ENCODE measurements at places on chromosomes 11 and 22.

GRCh38 chr11:59857439-59858434 lies 8.6 kb downstream of the TCN1 start:
- no peak for DNase-seq

DNA sequence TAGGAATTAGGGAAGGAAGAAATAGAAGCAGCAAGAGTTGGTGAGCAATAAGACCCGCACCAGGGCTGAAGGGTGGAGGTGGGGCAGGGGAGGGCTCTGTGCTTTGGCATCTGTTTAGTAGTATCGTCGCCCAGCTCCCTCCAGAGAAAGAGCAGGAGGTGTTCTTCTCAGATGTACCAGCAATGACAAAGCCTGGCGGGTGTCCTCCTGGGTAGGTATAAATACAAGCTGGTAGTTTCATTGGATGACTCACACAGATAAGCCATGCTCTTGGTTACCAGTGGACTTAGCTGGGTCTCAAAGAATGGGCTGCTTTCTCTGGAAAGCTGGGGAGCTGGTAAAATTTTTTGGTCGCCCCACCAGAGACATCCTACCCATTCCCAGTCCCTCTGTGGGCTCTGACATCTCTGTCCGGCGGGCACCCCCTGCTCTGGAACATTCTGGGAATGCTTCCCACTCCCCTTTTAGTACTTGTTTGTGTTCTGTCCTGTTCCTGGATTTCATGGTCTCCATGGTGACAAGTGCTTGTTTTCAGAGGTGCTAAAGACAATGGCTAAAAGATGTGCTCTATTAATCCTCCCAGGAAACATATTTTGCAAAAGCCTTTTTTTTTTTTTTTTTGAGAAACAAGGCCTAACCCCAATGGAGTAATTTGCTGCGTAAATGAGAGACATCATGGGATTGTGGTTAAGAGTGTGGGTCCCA lies 15.4 kb upstream of the TUBA8 start:
- no peak for DNase-seq

- DNase-seq: no peak
Observed at GRCh38 chr22:33666961-33667619, 253.2 kb downstream of the LARGE1 start.

GRCh38 chr11:46353698-46354097 lies 6.4 kb downstream of the DGKZ start:
- no peak for DNase-seq

- DNase-seq: no peak
Observed at GRCh38 chr22:49366437-49366836, 461.2 kb downstream of the BRD1 start.

- DNase-seq: no peak
Observed at GRCh38 chr22:43333978-43334377, 9.2 kb downstream of the SCUBE1 start.

GRCh38 chr11:70540196-70540595 lies 141.9 kb downstream of the CTTN start:
- DNase-seq: no peak

DNA sequence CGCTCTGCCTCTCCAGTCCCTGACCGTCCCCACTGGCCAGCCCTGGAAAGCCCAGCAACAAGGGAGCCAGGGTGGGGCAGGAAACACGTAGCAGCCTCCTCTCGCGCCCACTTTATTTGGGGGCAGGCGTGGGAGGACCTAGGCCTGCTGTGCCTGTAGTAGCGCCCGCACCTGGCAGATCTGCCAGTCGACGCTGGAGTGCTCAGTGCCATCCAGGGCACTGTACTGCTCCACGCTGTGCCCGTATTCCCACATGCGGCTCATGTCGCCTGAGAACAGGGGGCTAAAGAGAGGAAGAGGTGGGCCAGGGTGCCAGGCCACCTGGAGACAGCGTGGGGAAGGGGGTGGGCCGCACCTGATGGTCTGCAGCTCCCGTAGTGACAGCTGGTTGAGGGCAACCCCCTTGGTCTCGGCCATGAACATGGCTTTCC lies 17.0 kb upstream of the DRICH1 start:
- no peak for DNase-seq

- DNase-seq: no peak
Observed at GRCh38 chr11:95266751-95267374, 35.9 kb upstream of the SESN3 start.

- DNase-seq: no peak
Observed at GRCh38 chr11:32905028-32905667, 12.5 kb downstream of the QSER1 start.

DNA sequence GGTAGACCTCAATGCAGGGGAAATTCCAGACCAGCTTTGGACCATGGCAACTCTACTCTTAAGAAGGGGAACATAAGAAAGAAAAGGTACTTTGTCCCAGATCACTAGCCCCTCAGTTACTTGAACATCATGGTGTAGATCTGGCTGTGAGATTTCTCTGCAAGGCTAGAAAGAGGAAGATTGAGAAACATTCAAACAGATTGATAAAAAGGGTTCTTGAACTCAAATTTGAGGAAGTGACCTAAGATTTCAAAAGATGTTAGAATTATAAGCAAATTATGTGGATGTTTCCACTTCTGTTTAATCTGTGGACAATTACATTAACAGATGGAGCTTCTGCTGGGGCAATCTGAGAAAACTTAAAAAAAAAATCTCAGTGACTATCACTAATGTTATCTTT lies 21.8 kb upstream of the UPB1 start:
- no peak for DNase-seq

DNA sequence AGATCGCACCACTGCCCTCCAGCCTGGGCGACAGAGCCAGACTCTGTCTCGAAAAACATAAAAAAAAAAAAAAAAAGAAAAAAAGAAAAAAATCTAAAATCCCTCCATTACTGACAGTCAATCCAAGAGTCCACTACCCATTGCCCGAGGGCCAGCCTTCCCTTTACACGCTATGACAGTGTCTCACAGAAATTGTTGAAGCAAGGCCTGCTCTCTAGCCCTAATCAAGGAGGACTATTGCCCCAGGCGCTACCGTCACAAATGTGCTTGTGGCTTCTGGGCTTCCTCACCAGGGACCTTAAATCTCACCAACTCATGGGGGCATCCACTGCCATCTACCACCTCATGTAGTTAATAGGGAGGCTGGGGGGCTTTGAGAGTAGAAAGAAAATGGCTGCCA lies 49.9 kb downstream of the UBASH3B start:
- no peak for DNase-seq

DNA sequence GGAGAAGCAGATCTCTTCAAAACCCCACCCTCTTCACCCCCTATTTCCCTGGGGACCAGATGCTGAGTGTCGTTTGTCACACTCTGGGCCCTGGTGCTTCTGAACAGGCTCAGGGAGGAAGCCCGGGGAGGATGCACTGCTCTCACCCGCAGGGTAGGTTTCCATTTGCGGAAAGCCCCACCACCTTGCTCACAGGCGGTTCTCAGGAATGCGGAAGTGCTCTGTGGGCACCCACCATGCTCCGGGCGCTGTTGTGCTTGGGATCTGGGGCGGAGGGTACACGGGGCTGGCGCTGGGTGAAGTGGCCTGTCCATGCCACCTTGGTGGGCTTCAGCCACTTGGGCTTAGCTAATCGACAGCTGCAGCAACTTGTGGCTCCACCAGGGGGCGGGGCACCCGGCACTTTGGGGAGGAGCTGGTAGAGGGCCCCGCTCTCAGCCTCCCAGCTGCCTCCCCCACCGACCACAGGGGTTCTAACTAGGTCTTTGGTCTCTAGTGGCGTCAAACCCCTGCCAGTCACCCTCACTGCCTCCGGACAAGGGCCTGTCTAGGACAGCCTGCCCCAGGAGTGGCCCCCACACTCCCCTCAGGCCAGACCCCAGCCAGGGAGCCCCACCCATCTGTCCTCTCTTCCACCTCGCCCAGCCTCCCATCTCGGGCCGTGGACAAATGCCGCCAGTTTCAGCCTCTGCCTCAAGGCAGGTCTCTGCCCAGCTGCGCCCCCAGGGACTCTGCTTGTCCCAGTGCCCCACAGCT lies 7.4 kb downstream of the NDUFV1 start:
- no peak for DNase-seq

DNA sequence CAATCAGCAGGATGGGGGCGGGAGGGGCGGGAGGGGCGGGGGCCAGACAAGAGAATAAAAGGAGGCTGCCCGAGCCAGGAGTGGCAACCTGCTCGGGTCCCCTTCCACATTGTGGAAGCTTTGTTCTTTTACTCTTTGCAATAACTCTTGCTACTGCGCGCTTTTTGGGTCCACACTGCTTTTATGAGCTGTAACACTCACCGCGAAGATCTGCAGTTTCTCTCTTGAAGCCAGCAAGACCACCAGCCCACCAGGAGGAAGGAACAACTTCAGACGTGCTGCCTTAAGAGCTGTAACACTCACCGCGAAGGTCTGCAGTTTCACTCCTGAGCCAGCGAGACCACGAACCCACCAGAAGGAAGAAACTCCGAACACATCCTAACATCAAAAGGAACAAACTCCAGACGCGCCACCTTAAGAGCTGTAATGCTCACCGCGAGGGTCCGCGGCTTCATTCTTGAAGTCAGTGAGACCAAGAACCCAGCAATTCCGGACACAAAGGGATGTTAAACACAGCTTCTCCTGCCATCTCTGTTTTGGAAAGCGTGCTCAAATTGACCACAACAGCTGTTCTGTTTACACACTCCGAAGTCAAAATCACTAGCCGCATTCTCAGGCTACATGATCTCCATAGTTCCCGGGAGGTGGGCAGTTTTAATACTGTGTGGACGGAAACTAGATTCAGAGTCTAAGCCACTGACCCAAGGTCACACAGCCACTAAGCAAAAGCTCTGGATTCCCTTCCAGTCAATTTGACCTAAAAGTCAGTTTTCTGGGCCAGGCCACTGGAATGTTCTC lies 11.9 kb downstream of the PLAAT2 start:
- DNase-seq: no peak

DNA sequence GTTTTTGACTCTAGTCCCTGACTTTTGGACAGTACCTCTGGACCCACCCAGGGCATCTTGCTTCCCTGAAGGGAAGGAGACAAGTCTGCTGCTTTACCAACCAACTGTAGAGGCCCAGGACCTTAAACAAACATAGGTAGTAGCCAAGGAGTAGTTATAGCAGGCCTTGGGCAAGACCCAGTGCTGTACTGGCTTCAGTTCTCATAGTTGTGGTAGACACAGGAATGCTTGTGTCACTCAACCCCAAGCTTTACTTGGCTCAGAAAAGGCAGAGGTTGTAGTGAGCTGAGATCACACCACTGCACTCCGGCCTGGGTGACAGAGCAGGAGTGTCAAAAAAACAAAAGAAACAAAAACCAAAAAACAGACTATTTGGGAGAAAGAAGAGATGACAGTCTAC lies 21.3 kb upstream of the OR52M1 start:
- DNase-seq: no peak

DNA sequence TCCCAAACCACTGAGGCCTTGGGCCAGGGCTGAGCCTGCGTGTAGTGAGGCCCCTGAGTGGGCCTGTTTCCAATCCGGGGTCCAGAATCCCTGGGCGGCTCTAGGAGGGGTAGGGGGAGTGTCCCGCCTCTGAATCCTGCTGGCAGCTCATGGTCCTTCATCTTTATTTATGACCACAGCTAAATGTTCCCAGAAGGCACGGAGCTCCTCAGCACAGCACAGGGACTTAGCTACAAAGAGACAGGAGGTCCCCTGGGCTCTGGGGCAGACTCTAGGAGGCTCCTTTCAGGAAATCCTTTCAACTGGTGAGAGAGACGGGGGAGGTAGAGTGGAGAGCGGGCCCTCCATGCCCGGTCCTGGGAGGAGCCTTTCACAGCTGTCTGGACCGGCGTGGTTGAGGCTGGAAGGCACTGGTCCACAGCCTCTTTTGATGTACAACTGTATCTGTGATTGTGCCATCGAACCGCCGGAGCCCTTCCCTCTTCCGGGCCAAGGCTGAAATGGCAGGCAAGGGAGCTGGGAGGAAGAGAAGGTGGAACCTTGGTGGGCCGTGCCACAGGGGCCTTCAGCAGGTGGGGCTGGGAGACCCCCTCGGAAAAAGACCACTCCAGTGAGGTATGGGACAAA lies 46.8 kb downstream of the SCUBE1 start:
- DNase-seq: no peak

- no peak for DNase-seq
Observed at GRCh38 chr11:75964071-75964470, 149.1 kb downstream of the UVRAG start.

DNA sequence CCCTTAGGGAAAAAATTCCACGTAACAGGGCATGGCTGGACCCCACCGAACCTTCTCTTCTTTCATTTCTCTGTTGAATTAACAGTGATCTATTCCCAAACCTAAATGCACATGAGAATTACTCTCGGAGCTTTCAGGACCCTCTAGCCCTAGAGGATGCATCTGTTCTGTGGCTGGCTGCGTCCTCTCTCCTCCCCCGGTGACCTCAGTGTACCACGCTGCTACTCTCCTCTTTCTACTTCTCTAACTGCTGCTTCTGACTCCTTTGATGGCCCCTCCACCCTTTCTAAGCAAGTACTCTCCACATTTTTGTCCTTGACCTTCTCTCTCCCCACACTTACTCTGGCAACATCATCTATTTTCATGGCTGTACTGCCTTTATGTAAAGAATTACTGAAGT lies 12.1 kb upstream of the APOA1 start:
- no peak for DNase-seq

GRCh38 chr11:36033082-36033751 lies 89.4 kb downstream of the LDLRAD3 start:
- DNase-seq: no peak

GRCh38 chr11:16925561-16926065 lies 88.6 kb downstream of the PLEKHA7 start:
- DNase-seq: no peak

DNA sequence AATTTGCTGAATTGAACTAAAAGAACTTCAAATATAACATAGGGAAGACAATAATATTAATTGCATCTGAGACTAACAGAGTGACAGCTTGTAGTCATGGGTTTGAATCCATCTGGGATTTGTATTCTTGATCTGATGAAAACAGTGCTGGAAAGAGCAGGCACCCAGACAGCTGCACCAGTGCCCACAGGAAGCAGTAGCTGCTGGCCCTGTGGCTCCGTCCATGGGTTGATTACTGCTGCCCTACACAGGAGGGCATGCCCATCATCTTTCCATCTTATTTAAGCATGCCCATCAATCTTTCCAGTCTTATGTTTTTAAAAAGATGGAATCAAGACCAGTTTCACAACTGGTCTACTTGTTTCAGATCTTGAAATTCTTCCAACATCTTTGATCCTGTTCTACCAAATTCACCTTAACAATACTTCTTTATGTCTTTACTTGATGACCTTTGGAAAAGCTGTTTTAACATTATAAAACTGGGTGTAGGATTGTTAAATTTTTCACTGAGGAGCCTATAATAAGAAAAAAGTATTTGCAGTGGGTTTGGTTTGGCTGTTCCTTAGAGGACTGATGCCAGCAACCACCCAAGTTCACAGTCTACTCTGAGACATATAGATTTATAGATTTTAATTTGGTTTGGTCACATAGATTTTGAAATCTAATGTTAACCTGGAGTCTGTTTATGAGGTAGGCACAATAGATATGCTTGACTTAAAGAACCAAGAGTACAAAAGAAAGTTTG lies 761 bp upstream of the NXPE4 start:
- no peak for DNase-seq

DNA sequence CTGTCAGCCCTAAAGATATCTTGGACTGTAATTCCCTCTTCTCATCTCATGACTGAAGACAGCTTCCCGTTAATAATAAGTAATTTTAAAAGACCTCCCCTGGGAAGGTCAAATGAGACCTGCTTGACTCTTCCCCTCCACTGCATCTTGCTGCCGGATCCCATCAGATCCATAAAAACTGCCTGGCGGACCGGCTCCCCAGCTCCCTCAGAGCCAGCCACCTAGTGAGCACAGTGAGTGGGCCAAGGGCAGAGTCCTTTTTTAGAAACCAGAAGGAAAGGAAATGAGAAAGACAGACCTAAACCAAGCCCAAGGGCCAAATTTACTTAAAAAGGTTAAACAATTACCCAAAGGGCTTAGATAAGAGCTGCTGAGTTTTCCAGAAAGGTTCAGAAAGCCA lies 595.3 kb downstream of the OPCML start:
- DNase-seq: no peak

GRCh38 chr11:99501655-99502054 lies 480.9 kb downstream of the CNTN5 start:
- no peak for DNase-seq

Data from NCI-H1417 treated with DMSO at 0.1 percent for 48 hours (cell line).